ENCODE measurements at places on chromosomes 6 and 20.

DNA sequence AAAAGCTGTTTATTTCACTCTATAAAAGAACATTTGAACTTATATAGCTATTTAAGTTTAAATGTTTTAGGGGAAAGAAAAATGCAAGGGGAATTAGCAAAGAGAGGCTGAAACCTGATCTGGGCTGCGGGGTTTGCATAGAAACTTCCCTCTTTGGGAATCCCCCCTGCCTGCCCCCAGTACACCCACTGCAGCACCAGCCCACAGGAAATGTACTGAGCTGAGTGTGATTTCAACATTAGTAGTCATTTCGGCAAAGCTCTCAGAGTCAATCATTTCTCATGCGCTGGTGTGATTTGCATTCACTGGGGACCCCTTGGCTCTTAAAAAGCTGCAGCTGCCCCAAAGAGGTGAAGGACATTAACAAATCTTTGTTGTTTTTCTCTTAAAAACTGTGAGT lies 859.4 kb downstream of the MAFB start:
- DNase-seq: no peak

DNA sequence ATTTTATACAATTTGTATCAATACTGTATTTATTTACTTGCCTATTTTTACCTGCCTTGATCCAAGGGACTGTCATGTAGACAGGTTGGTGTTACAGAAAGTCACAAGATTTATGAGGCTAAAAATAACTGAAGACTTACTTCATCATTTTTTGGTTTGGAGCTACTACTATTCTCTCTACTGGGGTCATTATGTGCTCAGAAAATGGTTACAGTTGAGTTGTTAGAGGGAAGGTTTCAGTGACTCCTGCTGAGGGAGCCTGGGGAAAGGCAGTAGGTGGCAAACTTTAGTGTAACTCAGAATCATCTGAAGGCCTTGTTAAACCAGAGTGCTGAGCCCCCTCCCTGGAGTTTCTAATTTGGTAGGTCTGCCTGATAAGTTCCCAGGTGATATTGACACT lies 118.8 kb downstream of the TINAG start:
- DNase-seq: no peak

GRCh38 chr6:133159255-133159795 lies 81.8 kb upstream of the EYA4 start:
- no peak for DNase-seq

DNA sequence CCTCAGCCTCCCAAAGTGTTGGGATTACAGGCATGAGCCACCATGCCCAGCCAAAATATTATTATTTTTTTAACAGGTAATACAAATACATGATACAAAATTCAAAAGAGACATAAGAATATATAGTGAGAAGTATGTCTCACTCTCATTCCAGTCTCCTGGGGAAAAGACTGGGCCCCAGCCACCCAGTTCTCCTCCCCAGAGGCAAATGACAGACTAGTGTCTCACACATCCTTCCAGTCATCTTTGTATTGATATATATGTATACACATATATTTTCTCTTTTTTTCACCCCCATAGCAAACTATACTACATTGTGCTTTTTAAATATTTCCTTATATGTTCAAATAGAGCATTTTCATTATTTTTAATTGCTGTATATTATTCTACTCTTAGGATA lies 8.3 kb downstream of the GSS start:
- DNase-seq: no peak

DNA sequence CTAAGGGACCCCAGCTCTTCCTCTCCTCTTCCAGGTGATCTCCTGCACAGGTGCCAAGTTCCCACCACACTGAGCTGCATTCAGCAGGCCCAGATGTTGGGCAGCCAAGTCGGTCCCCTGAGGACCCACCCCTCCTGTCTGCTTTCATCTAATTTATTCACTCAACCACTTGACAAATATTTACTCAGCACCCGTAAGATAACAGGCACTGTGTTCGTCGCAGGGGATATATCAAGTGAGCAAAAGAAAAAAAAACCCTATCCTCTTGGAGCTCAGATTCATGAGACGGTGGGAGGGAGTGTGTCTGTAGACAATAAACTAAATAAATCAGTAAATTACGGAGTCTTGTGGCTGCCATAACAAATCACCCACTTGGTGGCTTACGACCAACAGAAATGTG lies 143.6 kb downstream of the MRPL14 start:
- no peak for DNase-seq

DNA sequence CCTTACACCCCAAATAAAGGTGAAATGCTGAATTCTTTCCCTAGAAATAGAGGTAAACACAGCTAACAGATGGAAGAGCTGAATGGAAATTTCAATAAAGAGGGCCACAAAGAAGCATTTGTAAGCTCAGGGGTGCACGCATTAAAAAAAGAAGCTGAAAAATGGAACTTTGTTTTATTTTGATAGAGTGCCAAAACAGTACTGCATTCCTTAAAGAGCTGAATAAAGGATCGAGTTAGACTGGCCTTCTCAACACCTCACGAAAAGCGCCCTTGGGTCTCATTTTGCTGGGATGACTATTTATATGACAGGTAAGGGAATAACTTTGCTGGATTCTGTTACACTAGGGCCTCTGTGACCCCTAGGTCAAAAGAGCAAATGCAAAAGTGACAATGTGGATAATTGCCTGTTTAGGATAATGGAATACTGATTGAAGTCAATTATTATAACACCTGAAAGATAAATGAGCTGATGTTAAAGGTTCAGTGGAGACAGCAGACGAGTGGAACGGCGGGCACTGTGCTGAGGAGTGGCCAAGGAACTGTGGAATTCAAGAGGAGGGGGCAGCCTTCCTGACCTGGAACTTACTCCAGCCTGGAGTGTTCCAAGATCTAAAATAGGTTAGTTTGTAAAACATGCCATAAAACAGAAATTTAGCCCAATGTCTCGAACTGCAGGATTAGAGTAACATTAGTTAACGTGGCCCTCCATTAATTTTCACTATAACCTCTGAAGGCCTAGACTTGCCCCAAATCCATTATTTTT lies 168.4 kb downstream of the FOXC1 start:
- no peak for DNase-seq

- no peak for DNase-seq
Observed at GRCh38 chr6:38625217-38625616, 14.5 kb downstream of the BTBD9 start.

DNA sequence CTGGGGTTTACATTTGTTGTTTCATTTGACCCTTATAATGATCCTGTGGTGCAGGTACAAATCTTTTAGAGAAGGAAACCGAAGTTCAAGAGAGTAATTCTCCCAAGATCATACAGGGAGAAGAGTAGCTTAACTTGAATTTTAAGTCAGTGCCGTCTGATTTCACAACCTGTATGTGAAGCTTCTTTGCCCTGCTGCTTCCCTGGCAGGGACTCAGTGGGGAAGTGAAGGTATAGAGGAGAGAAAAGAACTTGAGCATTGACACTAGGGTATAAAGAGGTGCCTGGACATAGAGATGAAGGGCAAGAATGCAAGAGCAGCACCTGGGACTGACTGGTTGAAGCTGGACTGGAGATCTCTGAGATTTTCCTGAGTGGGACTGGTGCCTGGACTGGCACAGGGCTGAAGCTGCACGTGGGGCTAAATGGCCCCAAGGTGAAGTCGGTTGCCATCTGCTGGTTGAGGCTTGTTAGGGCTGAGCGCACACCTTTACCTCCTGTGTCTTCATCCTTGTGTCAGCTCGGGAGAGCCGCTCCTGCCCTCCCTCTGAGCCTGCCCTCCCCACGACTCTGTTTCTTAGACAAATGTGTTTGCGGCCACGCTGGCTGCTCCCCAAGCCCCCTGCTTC lies 41.8 kb downstream of the FARS2 start:
- no peak for DNase-seq

GRCh38 chr6:120173250-120173649 lies 823.7 kb upstream of the MAN1A1 start:
- DNase-seq: no peak

DNA sequence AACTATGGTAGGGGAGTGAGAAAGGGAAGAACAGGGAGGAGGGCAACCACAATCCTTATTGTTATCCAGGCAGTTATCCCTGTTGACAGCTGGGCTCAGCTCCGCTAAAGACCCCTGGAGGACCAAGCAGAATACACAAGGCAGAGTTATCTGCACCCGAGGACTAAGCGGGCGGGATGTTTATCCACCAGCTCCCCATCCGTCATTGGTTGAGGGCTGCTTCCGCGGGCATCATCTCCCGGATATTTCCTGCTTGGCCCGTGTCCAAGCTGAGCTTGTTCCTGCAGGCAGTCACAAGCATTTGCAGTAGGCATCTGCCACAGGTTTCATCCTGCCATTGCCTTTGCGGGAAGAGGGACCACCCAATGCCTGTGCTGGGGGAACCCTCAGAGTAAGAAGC lies 102.1 kb downstream of the DLGAP4 start:
- no peak for DNase-seq

GRCh38 chr20:21101453-21101931 lies 4.7 kb downstream of the LINC00237 start:
- DNase-seq: no peak

DNA sequence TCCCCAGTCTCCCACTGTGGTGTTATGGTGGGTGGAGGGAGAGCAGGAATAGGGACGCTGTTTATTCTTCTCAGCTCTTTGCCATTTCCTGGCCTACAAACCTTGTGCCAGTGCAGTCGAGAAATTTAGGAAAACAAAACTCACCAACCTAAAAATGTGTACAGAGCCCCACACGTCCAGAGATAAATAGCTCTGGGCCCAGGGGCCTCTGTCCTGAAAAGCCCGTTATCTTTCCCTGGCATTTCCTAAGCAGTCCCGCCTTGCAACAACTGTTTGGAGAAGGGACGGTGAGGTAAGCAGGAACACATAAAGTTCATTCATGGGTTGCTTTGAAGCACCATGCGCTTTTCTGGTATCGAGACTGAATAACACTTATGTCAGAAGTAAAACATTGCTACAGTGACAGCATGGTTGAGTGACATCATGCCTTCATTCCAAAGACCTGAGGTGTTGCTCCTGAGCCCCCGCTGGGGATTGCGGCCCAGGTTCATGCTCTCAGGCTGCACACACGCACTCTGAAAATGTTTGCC lies 80.1 kb upstream of the NXT1 start:
- DNase-seq: no peak

GRCh38 chr6:47161176-47161687 lies 119.1 kb upstream of the ADGRF1 start:
- peak; percentile 96 for DNase-seq

DNA sequence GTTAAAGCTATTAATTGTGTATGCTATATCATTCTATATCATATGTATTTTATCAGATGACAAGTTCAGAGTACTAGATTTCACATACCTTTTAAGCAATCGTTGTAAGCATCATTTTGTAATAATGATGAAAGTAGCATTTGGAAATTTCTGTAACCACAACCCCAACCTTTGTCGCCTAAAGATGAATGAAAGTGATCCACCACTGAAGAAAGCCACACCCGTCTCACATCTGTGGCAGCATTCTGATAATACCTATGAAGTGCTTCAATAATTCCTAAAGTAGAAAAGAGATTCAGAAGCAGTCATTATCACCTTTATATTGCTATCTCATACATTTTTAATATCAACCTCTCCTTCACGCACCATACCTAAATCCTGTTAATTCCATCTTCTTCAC lies 16.6 kb downstream of the ZUP1 start:
- DNase-seq: peak; percentile 27

- DNase-seq: peak; percentile 85
Observed at GRCh38 chr6:155528982-155529453, 73.4 kb upstream of the NOX3 start.

DNA sequence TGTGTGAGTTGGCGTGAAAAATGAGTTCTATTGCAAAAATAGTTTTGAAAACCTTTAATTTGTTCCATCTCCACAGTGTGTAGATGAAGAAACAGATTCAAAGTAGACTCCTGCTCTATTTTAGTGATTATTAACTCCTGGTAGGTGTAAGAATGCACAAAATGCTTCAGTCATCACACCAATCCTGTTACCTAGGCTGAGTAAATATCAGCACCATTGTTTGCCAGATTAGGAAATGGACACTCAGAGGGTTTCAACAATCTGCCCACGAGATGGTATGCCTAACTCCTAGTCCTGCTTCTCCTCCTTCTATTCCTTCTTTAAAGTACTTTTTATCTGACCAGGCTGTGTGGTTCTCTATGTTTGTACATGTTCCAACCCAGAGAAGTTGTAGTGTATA lies 108.9 kb upstream of the AHI1 start:
- no peak for DNase-seq

DNA sequence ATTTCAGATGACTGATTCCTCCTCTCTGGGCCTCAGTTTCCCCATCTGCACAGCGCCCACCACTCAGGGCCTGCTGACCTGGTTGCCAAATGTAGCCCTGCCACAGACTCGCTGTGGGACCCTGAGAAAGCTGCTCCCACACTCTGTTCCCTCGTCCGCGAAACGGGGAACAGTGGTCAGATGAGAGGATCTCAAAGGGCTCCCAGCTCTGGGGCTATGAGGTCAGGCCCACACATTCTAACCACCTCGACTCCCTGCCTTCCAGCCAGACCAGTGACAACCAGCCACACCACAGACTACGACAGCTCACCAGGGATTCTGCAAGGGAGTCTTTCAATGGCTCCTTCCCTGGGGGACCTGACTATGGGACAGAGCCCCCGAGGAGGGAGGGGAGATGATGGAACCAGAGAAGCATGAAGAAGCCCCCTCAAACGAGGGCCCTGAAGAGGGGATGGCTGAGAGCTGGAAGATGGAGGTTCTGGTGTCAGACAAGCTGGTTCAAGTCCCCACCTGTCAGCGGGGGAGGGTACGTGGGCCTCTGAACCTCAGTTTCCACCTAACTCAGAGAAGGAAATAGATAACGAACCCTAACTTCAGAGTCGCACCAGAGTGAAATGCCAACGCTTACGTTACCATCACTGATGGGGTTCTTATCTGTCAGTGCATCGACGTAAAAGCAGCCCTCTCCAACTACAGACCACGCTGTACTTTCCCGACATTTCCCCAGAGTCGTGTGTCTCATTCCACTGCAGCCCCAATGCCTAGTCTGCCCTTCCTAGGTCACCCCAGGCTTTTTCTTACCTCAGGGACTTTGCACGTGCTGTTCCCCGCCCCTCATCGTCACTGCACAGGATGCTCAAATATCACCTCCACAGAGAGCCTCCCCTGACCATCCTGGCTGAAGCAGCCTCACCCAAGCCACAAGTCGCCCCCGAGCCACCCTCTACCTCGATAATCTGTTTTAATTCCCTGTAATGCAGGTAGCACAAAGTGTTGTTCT lies 60.5 kb downstream of the PREX1 start:
- no peak for DNase-seq

GRCh38 chr6:166152660-166153059 lies 15.0 kb downstream of the TBXT start:
- no peak for DNase-seq

- no peak for DNase-seq
Observed at GRCh38 chr20:16119909-16120308, 453.3 kb downstream of the KIF16B start.

Measured in AML-193 (cell line).